ENCODE measurements at places on chromosomes 5 and 9. TPM values are rescaled to one million over a fixed set of nuclear protein-coding genes. Genes with fewer than 3 reads are reported as not detected.

- H3K36me3 ChIP-seq, result no peaks in the 10 kb centered on the region
- H3K27me3 ChIP-seq, result no peaks in the 10 kb centered on the region
- no peak overlapping the region for H3K4me3 ChIP-seq
- H3K4me1 ChIP-seq, result peaks cover 2% of the 10 kb centered on the region
- H3K27ac ChIP-seq, result no peak overlapping the region
Observed at GRCh38 chr9:130183133-130183762, 11.0 kb downstream of the NCS1 start.

Gene PCDHB7
- not detected for total RNA-seq

Gene SMIM3
- total RNA-seq, result 16.9 TPM

- no peaks in the 10 kb centered on the region for H3K27me3 ChIP-seq
- DNase-seq, result peak; percentile 45
- H3K27ac ChIP-seq, result no peak overlapping the region
- H3K36me3 ChIP-seq, result no peaks in the 10 kb centered on the region
Observed at GRCh38 chr9:87445646-87446045, 52.0 kb upstream of the DAPK1 start.

GRCh38 chr5:54294097-54294667 lies 16.2 kb downstream of the ARL15 start:
- DNase-seq, result no peak
- peaks cover 17% of the 10 kb centered on the region for H3K4me1 ChIP-seq
- no peak overlapping the region for H3K4me3 ChIP-seq
- H3K36me3 ChIP-seq, result no peaks in the 10 kb centered on the region
- H3K27ac ChIP-seq, result no peak overlapping the region
- H3K27me3 ChIP-seq, result no peaks in the 10 kb centered on the region

DNA sequence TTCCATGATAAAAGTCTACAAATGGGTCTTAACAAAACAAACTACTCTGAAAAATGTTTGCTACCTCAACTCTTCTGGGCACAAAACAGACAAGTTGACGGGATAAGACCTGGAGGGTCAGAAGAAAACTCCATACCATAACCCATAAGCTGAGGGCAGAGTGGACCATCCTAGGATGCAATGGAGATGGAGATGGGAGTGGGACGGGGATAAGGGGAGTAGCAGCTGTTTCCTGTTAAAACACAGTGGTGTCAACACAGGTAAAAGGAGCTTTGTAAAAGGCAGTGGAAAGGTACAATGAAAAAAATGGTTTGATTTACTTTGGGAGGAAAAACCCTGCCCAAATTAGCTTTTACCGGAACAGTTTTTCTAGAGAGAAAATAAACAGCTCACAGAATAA lies 41.6 kb downstream of the CEMIP2 start:
- no peak overlapping the region for H3K4me3 ChIP-seq
- DNase-seq, result no peak
- no peak overlapping the region for H3K27ac ChIP-seq
- H3K4me1 ChIP-seq, result peaks cover 9% of the 10 kb centered on the region
- peaks cover 48% of the 10 kb centered on the region for H3K36me3 ChIP-seq
- H3K27me3 ChIP-seq, result no peaks in the 10 kb centered on the region

GRCh38 chr5:88829054-88829453 lies 53.9 kb downstream of the MEF2C start:
- no peak overlapping the region for H3K27ac ChIP-seq
- no peaks in the 10 kb centered on the region for H3K36me3 ChIP-seq
- H3K27me3 ChIP-seq, result peaks cover 20% of the 10 kb centered on the region
- DNase-seq, result no peak

Gene CBY3
- total RNA-seq, result 0.71 TPM

GRCh38 chr9:100499460-100499859 lies 26.5 kb downstream of the TMEFF1 start:
- no peak overlapping the region for H3K27ac ChIP-seq
- no peak for DNase-seq
- H3K4me3 ChIP-seq, result no peak overlapping the region
- no peaks in the 10 kb centered on the region for H3K36me3 ChIP-seq
- no peaks in the 10 kb centered on the region for H3K4me1 ChIP-seq

GRCh38 chr9:69149321-69149807 lies 24.7 kb upstream of the TJP2 start:
- H3K36me3 ChIP-seq, result no peaks in the 10 kb centered on the region
- DNase-seq, result no peak
- no peaks in the 10 kb centered on the region for H3K27me3 ChIP-seq
- H3K4me1 ChIP-seq, result no peaks in the 10 kb centered on the region
